ENCODE measurements at places on chromosomes 16 and 17. TPM values are rescaled to one million over a fixed set of nuclear protein-coding genes. Genes with fewer than 3 reads are reported as not detected.

- DNase-seq: no peak
Observed at GRCh38 chr16:48373258-48374029, 11.8 kb downstream of the SIAH1 start.

DNA sequence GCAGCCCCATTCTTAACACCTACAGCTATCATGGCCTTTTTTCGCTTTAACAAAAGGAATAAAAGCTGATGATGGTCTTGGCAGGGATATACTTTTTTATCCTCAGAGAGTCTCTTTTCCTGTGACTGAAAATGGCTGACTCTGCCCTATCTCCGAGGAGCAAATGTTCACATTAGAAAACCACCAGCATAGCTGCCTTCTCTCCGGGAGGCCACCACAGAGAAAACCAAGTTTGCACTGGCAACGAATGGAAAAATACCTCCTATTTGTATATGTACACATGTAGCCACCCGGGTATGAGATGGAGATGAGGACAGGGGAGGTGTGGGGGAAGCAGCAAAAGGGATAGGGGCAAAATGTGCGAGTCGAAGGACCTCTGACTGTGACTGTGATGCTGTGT is 88.2 kb downstream of the STX8 start:
- no peak for DNase-seq

GRCh38 chr17:74520790-74521480 is 10.3 kb downstream of the CD300LB start:
- no peak for DNase-seq

DNA sequence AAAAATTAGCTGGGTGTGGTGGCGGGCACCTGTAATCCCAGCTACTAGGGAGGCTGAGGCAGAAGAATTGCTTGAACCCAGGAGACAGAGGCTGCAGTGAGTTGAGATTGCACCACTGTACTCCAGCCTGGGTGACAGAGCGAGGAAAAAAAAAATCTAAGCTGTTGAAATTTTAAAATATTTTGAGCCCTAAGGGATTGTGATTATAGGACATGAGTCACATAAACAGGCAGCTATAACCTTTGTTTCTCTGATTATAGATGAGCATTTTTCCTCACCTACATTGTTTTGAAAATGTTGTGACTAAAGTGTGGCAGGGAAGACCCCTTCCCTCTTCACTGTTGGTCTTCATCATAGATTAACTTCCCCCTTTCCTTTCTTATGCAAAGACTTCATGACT is 135.5 kb downstream of the MGAT5B start:
- no peak for DNase-seq

- no peak for DNase-seq
Observed at GRCh38 chr17:81071761-81072741, 37.1 kb downstream of the BAIAP2 start.

- no peak for DNase-seq
Observed at GRCh38 chr17:75516619-75517296, 430 bp downstream of the TSEN54 start.

- DNase-seq: no peak
Observed at GRCh38 chr17:51170736-51171135, 4.5 kb downstream of the NME2 start.

GRCh38 chr17:64380985-64381384 is 9.7 kb downstream of the PECAM1 start:
- DNase-seq: no peak

Gene CD300E
- total RNA-seq: under 0.01 TPM

- no peak for DNase-seq
Observed at GRCh38 chr16:68590201-68590994, 51.3 kb downstream of the ZFP90 start.

- DNase-seq: no peak
Observed at GRCh38 chr16:72110662-72111615, 17.3 kb downstream of the DHX38 start.

- no peak for DNase-seq
Observed at GRCh38 chr16:3548445-3548844, 28.8 kb downstream of the NLRC3 start.

DNA sequence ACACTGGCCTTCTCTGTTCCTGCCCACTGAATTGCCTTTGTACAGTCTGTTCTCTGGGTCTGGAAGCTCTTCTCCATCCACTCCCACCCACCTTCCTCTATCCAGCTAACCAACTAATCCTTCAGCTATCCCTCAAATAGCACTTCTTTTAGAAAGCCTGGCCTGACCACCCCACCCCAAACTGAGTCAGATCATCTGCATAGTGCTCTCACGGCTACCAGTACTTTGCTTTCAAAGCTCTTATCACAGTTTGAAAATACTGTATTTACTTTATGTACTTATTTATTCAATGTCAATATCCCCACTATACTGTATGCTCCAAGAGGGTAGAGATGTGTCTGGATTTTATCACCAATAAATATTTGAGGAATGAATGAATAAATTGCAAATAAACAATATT is 4.5 kb upstream of the CLDN7 start:
- no peak for DNase-seq

DNA sequence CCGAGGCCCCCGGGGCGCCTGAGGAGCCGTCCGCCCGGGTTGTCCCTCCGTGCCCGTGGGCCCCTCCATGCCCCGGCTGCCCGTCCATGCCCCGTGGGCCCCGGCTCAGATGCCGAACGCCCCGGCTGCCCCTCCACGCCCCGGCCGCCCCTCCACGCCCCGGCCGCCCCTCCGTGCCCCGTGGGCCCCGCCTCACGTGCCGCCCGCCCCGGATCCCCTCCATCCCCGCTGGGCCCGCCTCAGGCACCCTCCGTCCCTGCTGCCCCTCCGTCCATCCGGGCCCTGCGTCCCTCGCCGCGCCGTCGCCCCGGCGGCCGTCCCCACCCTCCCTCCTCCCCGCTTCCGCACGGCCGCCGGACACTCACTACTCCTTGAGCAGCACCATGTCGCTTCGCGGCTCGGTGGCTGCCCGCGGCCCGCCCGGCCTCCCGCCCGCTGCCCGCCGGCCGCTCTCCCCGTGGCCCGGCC is 382 bp downstream of the PITPNA start:
- DNase-seq: no peak

GRCh38 chr16:89222931-89223330 is 5.4 kb downstream of the ZNF778 start:
- DNase-seq: no peak

Gene KCNAB3
- total RNA-seq: 1.2 TPM

GRCh38 chr16:81651758-81652718 is 127.1 kb upstream of the PLCG2 start:
- no peak for DNase-seq

DNA sequence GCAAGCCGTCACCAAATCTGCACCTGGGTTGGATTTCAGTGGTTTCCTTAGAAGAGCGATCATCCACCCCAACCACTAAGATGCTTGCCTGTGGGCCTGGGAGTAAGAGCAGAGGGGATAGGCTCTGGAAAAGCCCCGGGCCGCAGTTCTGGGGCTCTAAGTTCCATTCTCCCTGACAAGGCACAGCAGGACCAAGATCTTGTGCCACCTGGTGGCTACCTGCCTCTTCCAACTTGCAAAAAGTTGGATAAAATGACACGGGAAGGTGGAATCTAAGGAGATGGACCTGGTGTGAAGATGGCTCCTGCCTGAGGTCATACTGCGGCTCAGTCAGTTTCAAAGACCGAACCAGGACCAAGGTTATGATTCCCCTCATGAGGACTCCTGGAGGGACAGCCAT is 42.3 kb downstream of the ABCC12 start:
- DNase-seq: no peak

DNA sequence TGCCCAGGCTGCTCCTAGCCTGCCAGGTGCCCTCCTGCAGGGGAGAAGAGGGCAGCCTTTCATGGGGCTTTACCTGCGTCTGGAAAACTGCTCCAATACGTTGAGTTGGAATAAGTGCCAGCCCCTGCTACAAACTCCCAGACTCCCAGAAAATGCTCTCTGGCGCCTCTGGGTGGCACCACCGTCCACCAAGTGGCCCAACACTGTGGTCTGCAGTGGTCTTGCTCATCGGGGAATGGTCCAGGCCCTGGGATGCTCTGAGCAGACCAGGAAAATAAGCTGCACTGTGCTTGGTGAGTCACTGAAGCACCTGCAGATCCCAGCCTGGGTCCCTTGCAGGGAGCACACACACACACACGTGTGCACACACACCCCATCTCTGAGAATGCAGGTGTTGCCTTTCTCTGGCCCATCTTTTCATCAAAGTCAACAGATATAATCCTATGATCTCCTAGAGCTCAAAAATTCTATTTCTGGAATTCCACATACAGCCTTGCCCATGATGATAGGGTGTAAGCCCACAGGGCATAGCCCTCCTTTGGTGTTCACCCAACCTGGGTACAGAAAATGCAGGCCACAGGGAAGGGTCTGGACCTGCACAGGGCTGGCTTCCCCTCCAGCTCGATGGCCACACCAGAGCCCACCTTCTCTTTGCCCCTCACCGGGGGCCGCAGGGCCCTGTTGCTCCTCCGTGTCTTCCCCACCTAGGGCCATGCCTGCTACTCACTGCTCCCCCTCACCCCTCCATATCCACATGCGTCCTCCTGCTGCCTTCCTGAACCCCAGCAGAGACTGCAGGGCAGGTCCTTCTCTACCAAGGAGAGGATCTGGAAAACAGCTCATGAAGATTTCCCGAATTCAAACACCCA is 20.5 kb downstream of the CDIP1 start:
- no peak for DNase-seq

- no peak for DNase-seq
Observed at GRCh38 chr16:83701494-83701893, 106.3 kb upstream of the HSBP1 start.
